Umbilical cord (tissue), 2 donors: ENCODE measurements at places on chromosomes 6 and 20.

- no peak for DNase-seq
Observed at GRCh38 chr20:59940956-59941294, 736 bp downstream of the FAM217B start.

DNA sequence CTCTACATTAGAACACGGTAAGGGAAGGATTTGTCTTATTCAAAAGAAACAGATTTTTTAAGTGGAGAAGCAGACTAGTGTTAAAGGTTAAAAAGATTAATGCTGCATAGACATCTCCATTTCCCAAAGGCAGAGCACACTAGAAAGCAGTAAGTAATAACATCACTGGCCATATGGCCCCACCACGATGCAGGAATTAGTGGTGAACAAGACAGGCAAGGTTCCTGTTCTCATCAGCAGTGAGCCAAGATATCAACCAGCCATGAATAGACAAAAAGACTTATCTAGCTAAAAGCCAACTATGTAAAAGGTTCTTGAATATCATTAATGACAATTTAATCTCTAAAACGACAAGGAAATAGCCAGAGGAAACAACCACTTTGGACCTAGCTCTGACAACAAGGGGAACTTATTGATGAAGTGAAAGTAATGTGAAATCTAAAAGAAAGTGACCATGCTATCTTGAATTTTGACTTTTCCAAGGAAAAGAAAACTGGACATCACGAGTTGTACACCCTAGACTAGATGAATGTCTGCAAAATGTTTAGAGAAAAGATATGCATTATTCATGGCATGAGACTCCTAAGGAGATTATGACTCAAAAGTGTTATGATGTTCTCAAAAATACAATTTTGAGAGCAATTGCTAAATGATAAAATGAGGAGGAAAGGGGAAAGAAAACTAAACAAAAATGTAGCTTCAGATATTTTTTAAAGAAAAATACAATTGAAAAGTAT, 157.9 kb upstream of the STXBP5 start:
- peak; percentile 6 for DNase-seq

GRCh38 chr6:36120539-36120938, 9.8 kb upstream of the MAPK13 start:
- DNase-seq: no peak

GRCh38 chr20:10467681-10468339, 32.7 kb downstream of the SLX4IP start:
- DNase-seq: peak; percentile 51

GRCh38 chr6:167341038-167341583, 16.2 kb downstream of the TTLL2 start:
- DNase-seq: no peak

- DNase-seq: no peak
Observed at GRCh38 chr6:140812636-140813035, 1320.1 kb upstream of the GJE1 start.

DNA sequence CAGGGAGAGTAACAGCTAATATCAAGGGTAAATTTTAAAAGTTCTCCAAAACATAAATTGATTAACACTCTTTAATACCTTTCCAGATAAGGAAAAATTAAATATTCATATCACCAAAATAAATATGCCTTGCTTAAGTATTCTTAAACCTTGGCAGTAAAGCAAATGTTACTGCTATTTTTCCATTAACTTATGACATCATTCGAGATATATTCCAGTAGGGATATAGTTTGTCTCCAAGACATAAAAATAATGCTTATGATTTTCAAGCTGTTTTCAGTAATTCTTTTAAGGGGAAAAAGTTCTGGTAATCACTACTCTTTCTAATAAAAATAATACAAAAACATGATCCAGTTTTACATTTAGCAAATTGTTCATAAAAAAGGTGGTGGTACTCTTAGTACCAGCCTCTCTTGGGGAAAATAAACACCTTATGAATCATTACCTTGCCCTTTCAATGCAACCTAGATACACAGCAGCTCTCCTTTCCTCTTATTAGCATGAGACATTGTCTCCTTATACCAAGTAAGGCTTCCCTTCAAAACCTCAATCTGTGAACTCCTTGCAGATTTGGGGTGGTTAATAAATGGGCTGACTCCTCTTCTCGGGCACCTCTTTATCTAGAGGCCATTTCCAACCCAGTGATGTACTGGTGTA, 31.5 kb upstream of the LTV1 start:
- peak; percentile 71 for DNase-seq
